Ovary (tissue), 10 donors: ENCODE measurements at places on chromosomes 1 and 21. TPM values are rescaled to one million over a fixed set of nuclear protein-coding genes. Genes with fewer than 3 reads are reported as not detected.

AMPD1 gene
- not detected for total RNA-seq

MYCL gene
- 2.2 TPM for total RNA-seq

HMGN2 gene
- total RNA-seq, result 207 TPM

DNM3 gene
- 4.4 TPM for total RNA-seq

ABCA4 gene
- total RNA-seq, result 3.1 TPM

CFAP74 gene
- total RNA-seq, result 0.10 TPM

GCSAML gene
- total RNA-seq, result not detected

DARS2 gene
- 11.1 TPM for total RNA-seq

- H3K27ac ChIP-seq, result no peak overlapping the region
- H3K36me3 ChIP-seq, result no peaks in the 10 kb centered on the region
- DNase-seq, result peak; percentile 1
- H3K4me3 ChIP-seq, result no peak overlapping the region
- no peaks in the 10 kb centered on the region for H3K4me1 ChIP-seq
Observed at GRCh38 chr1:53371851-53372250, 44.0 kb upstream of the LRP8 start.

GRCh38 chr1:108815566-108815965 is 41.3 kb downstream of the AKNAD1 start:
- peak overlapping the region; percentile 22 for H3K4me3 ChIP-seq
- no peak overlapping the region for H3K27ac ChIP-seq
- peaks cover 14% of the 10 kb centered on the region for H3K4me1 ChIP-seq
- no peaks in the 10 kb centered on the region for H3K36me3 ChIP-seq
- DNase-seq, result no peak

- H3K27me3 ChIP-seq, result no peaks in the 10 kb centered on the region
- DNase-seq, result peak; percentile 42
Observed at GRCh38 chr1:230425252-230426091, 660 bp downstream of the PGBD5 start.

GRCh38 chr1:214645712-214646111 is 42.7 kb downstream of the CENPF start:
- H3K27ac ChIP-seq, result no peak overlapping the region
- no peak overlapping the region for H3K4me3 ChIP-seq
- DNase-seq, result no peak
- no peaks in the 10 kb centered on the region for H3K4me1 ChIP-seq
- H3K27me3 ChIP-seq, result no peaks in the 10 kb centered on the region
- no peaks in the 10 kb centered on the region for H3K36me3 ChIP-seq

- no peak for DNase-seq
- no peaks in the 10 kb centered on the region for H3K27me3 ChIP-seq
- no peak overlapping the region for H3K27ac ChIP-seq
- H3K36me3 ChIP-seq, result no peaks in the 10 kb centered on the region
Observed at GRCh38 chr1:115251340-115251748, 86.7 kb downstream of the NGF start.

DNA sequence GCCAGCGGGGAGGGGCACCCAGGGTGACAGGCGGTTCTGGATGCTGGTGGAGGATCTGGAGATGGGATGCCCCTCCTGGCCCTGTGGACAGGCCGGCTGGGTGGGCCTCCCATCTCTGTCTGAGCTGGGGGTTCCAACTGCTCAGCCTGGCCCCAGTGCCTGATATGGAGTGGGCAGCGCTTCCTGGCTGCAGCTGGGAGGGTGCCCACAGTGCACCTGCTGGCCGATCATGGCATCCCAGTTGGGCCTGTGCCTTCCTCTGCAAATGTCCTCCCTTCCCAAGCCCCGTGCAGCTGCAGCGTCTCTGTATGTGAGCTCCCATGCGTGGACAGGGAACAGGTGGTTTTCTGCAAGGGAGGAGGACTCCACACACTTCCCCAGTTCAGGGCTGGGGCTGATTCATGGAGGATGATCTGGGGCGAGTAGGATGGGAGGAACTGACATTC is 2.1 kb downstream of the PFKL start:
- no peaks in the 10 kb centered on the region for H3K27me3 ChIP-seq
- H3K4me3 ChIP-seq, result no peak overlapping the region

DNA sequence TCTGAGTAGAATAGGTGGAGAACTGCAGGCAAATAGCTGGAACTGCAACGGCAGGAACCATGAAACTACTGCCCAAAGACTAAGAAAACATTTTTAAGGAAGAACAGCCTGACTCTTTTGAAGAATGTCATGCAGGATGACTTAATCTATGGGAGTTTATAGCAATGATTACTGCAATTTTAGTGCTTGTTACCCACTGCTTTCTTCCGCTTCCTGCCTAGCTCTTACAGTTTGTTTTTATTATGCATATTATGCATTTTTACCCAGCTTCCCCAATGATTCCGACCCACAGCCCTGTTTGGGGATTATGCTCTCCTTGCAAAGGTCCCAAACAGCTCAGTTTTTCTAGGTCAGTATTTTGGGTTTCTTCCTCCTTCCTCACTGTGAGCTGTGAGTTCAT is 71.2 kb downstream of the PCNX2 start:
- DNase-seq, result no peak
- no peak overlapping the region for H3K27ac ChIP-seq
- H3K4me1 ChIP-seq, result no peaks in the 10 kb centered on the region
- H3K27me3 ChIP-seq, result no peaks in the 10 kb centered on the region

DNA sequence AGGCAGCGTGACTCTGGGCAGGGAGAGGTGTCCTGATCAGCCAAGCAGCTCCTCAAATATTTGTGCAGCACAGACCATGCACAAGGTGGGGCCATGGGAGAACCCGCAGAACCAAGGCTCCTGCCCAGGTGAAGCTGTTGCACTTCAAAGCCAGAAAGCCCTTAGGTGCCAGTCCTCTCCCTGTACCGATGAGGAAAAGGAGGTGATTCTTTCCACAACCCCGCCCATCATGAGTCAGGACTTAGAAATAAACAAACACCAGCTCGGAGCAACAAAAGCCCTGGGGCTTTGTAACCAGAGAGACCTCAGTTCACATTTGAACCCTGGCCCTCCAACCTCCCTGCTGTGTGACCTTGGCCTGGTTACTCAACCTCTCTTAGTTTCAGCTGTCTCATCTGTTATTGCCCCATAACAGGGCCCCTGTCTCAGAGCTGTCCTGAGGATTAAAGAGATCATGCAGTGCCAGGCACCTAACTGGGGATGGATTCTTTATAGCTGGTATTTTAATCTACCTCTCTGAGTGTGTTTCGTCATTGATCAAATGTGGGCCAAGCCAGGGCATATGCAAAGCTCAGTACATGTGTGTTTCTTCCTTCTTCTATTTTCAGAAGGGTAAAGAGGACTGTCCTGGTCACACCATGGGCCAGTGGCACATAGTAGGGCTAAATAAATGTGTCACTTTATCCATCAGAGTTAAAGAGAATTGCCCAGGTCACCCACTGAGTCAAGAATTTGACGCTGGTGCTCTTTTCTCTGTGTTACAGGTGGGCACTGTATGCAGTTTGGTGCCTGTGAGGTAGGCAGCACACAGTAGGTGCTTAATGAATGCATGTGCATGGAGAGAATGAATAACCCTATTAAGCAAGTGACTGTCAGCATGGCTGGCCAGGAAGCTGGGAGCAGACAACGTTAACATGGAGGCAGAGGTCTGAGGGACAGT is 1.4 kb downstream of the LDLRAD1 start:
- H3K4me1 ChIP-seq, result no peaks in the 10 kb centered on the region
- H3K36me3 ChIP-seq, result no peaks in the 10 kb centered on the region
- no peaks in the 10 kb centered on the region for H3K27me3 ChIP-seq
- H3K27ac ChIP-seq, result no peak overlapping the region
- no peak for DNase-seq
- no peak overlapping the region for H3K4me3 ChIP-seq

- peaks cover 2% of the 10 kb centered on the region for H3K4me1 ChIP-seq
- H3K27me3 ChIP-seq, result no peaks in the 10 kb centered on the region
- no peak overlapping the region for H3K27ac ChIP-seq
- H3K4me3 ChIP-seq, result no peak overlapping the region
Observed at GRCh38 chr1:109490029-109490933, 3.6 kb upstream of the CYB561D1 start.

DNA sequence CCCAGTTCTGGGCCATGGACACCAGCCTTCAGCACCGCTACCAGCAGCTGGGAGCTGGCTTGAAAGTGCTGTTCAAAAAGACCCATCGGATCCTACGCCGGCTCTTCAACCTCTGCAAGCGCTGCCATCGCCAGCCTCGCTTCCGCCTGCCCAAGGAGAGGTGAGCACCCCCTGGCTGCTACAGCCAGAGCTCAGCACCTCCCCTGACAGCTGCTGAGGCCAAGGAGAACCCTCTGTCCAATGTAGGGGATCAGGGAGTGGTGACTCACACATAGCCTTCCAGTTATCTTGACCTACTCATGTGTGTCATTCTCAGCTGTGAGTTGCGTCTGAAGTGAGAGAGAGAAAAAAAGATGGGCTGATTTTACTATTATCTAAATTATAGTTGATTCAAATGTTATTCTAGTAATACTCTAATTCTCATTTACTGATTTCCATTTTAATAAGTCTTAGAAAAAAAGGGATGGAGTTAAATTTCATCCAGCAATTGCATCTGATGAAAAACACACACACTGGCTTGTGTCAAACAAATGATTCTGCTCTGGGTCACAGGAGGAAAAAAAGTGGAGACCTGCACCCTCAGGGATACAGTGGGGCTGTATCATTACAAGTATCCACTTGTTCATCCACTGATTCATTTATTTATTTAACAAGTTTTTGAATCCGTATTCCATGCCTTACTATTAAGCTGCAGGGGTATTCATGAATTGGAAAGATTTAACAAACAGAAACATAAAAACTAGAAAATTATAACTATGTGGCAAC is 108.0 kb downstream of the BRINP2 start:
- no peak overlapping the region for H3K4me3 ChIP-seq
- DNase-seq, result no peak
- no peaks in the 10 kb centered on the region for H3K36me3 ChIP-seq
- H3K4me1 ChIP-seq, result peaks cover 13% of the 10 kb centered on the region
- no peak overlapping the region for H3K27ac ChIP-seq

DNA sequence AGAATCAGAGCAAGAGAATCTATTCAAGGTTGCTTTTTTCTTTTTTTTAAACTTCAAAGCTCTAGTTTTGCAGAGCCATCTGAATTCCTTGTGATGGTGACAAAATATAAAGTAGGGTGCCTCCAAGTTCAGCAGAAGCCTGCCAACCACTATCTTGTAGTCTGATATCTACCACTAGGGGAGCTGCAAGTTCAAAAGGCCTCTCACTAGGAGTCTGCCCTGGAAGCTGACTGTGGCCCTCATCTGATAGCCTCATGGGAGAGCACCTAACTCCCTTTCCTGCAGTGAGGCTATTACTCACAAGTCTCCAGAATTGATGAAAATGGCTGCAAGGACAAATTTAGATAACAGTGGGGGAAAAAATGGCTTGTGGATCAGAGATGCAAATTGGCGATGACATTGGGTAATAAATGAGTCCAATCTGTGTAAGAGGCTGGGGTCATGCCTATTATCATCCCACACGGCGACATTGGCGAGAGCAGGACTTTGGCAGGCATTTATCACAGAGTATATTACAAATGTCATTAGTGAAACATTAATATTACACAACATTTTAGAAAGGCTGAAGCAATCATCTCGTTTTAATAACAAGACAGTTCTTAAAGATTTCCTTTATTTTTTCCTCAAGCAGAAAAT is 10.7 kb upstream of the ZP4 start:
- no peak overlapping the region for H3K4me3 ChIP-seq
- no peak for DNase-seq
- H3K27ac ChIP-seq, result no peak overlapping the region
- H3K4me1 ChIP-seq, result no peaks in the 10 kb centered on the region
- no peaks in the 10 kb centered on the region for H3K36me3 ChIP-seq

- H3K4me1 ChIP-seq, result no peaks in the 10 kb centered on the region
- no peaks in the 10 kb centered on the region for H3K27me3 ChIP-seq
- H3K36me3 ChIP-seq, result no peaks in the 10 kb centered on the region
Observed at GRCh38 chr1:147565189-147565980, 24.1 kb downstream of the BCL9 start.

- H3K27ac ChIP-seq, result no peak overlapping the region
- H3K4me1 ChIP-seq, result peaks cover 17% of the 10 kb centered on the region
- H3K36me3 ChIP-seq, result no peaks in the 10 kb centered on the region
- DNase-seq, result no peak
Observed at GRCh38 chr21:41945982-41946381, 7.8 kb downstream of the C2CD2 start.

- H3K27me3 ChIP-seq, result no peaks in the 10 kb centered on the region
- no peaks in the 10 kb centered on the region for H3K4me1 ChIP-seq
- H3K4me3 ChIP-seq, result no peak overlapping the region
- no peak overlapping the region for H3K27ac ChIP-seq
- H3K36me3 ChIP-seq, result no peaks in the 10 kb centered on the region
Observed at GRCh38 chr1:195789321-195789720, 818.9 kb downstream of the KCNT2 start.

GRCh38 chr1:3955196-3955772 is 55.2 kb upstream of the C1orf174 start:
- H3K4me1 ChIP-seq, result no peaks in the 10 kb centered on the region
- no peak for DNase-seq
- H3K27me3 ChIP-seq, result no peaks in the 10 kb centered on the region
- no peaks in the 10 kb centered on the region for H3K36me3 ChIP-seq

GRCh38 chr1:156384007-156384406 is 15.0 kb downstream of the RHBG start:
- no peaks in the 10 kb centered on the region for H3K36me3 ChIP-seq
- no peak overlapping the region for H3K4me3 ChIP-seq
- H3K27ac ChIP-seq, result no peak overlapping the region
- peaks cover 6% of the 10 kb centered on the region for H3K4me1 ChIP-seq
- no peaks in the 10 kb centered on the region for H3K27me3 ChIP-seq
